Dorsolateral prefrontal cortex (tissue), 122 donors: ENCODE measurements at places on chromosomes 1 and 21.
A peak's percentile ranks its signal among the peaks of the same experiment; 100 is the strongest.

- no peak for DNase-seq
These were observed 18.1 kb downstream of the KNCN start for GRCh38 chr1:46533179-46533864.

GRCh38 chr1:74611887-74612286 is 61.7 kb downstream of the ERICH3 start:
- DNase-seq = no peak

DNA sequence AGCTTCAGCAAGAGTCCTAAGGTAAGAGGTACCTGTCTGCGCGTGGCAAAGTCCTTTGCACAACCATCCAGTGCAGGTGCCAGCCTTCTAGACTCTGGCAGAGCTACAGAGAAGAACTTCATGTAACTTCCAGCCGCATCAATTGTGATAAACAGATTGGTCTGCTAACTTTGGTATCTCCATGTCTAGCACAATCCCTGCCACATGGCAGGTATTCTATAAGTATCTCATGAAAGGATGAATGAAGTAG is 29.8 kb downstream of the CD48 start:
- no peak for DNase-seq

GRCh38 chr1:43414634-43415223 is 25.0 kb downstream of the SZT2 start:
- DNase-seq = peak; percentile 46

GRCh38 chr1:8020032-8020431 is 6.1 kb downstream of the ERRFI1 start:
- DNase-seq = no peak

- no peak for DNase-seq
These were observed 7.4 kb downstream of the DOP1B start for GRCh38 chr21:36163750-36164741.

DNA sequence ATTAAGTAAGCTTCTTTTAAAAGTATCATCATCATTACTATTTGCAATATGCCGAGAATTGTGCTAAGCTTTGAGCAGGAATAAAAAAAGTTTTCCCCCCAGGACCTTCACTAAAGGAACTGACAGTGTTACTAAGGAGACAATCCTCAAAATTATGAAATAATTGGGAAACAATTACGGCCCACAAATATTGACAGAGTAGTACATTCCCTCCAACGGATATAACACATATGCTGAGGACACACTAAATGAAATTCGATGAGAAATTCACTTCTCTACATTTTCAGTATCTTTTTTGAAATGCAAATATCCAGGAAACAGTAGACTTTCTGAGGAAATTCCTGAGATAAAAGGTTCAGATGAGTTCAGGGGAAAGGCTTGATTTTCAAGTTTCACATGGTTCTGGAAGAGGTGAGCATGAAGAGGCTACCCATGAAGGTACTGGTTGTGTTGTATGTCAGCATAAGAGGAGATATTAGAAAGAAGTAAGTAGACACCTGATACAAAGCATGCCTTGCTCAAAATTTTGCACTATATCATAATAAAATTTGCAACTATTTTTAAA is 171.2 kb upstream of the NR5A2 start:
- no peak for DNase-seq

DNA sequence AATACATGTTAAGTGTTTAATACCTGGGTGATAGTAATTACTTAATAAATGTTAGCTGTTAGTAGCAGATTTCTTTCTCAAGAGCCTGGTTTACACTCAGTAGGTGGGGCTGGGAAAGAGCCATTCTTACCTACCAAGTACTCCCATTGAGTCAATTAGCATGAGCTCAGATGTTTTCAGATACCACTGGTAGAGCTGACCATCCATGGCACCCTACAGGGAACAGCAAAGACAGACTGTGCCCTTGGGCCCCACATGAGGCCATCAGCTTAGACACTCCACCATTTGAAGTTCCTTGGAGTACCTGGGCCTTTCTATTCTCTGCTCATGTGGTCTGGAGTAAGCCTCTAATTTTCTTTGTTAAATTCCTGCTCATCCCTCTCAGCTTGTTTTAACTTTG is 179.3 kb downstream of the CACNA1E start:
- DNase-seq = no peak

- peak; percentile 77 for DNase-seq
These were observed 2.0 kb upstream of the EFNA4 start for GRCh38 chr1:155061381-155062150.

DNA sequence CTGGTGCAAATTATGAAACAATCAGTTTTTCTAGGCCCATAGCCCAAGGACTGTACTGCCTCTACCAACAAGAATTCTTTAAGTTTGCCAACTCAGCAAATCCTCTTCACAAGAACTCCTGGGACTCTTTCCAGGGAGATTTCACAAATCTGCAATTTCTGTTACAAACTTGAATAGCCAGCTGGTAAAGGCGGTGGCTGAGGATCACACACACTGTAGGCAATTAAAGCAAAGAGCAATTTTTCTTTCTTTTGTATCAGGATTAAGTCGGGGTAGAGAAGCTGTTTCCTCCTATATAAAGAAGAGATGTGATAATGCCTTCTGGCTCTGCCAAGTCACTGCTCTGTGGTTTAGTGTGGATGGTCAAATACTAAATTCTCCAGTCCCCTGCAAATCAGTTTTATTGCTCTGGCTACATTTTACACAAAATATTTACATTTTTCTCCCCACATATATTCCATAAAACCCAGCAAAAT is 1.7 kb downstream of the ALDH9A1 start:
- DNase-seq = no peak

DNA sequence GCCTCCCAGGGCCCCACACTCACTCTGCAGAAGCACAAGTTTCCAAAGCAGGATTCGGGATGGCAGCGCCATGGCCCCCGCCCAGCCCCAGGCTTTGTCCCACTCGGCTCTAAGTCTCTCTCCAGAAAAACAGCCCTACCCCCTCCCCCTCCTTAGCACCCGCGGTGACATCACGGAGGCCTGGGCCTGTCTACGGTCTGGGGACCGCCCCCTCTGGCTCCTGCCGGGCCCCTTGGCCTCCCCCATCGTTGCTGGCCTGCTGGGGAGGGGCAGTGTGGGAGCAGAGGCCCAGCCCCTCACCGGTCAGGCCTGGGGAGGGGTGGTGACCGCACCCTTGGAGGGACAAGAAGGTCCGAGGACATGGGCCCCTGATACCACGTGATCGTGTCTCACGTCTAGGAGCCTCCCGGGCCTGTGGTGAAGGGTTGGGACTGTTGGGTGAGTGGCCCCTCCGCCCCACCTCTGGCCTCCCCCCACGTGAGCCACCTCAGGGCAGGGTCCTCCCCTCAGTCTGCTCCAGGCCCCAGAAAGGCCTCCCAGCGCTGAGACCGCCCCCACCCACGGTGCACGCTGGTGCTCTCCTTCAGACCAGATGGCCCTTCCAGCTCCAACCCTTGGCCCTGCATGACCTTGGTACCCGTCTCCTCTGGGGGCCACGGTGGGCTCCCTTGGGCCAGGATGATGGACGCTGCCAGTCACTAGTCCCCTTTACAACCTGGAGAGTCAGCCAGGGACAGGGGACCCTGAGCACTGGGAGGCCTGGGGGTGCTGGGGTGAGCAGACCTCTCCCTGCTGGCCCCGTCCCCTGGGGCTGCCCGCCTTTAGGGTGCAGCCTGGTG is at the start of gene MXRA8:
MXRA8 (minus strand) TSS at position 123 of the 839 bp plus-strand sequence; CDS start at position 72, 51 bp downstream.
- DNase-seq = no peak

DNA sequence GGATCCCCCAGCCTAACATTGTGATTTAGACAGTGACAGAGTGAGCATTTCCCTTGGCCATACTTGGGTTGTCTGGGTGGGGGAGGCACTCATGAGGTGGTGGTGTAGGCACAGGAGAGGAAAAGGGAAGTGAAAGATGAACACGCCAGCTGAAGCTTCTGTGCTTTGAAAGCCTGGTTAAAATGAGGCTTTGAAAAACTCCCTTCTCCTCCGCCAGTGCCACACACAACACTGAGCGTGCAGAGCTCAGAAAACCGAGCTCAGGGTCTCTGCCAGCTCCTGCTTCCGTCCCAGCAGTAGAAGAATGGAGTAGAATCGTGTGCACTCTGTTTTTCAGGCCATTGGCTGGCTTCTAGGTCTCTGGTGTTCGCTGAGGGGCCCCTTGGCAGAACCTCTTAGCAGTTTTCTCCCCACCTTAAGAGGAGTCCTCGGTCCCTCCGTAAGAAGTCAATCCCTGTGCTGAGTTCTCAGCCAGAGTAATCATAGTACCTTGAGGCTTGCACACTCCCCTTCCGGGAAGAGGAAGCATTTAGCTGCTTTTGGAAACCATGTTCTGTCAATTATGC is 12.9 kb downstream of the PLEKHM2 start:
- no peak for DNase-seq
